ENCODE measurements at places on chromosomes 1 and 21. TPM values are rescaled to one million over a fixed set of nuclear protein-coding genes. Genes with fewer than 3 reads are reported as not detected.

DNA sequence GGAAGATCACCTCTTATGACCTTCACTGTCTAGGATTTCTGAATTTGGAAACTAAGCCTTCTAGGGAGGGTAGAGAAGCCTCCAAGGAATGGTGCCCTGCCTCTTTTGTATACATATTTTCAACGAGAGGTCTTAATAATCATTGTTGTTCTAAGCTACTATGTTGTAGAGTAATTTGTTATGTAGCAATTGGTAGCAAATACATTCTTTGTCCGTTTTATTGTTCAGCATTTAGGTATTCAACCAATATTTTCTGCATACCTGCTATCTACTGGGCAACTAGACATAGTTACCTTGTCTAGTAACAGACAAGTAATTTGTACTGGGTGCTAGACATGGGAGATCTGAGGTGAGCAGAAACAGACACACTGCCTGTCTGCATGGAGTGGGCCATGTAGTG is 20.8 kb upstream of the NCF2 start:
- DNase-seq: no peak

GRCh38 chr1:191876631-191877030 is 281.6 kb upstream of the RGS18 start:
- DNase-seq: no peak

DNA sequence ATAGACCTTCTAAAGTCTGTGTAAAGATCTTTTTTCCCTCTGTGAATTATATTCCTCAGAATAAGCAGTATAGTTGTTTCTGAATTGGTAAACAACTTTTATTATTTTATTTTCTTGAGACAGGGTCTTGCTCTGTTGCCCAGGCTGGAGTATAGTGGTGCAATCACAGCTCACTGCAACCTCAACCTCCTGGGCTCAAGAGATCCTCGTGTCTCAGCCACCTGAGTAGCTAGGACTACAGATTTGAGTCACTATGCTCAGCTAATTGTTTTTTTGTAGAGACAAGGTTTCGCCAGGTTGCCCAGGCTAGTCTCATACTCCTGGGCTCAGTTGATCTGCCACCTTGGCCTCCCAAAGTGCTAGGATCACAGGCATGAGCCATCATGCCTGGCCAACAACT is 26.6 kb upstream of the HMGN1 start:
- no peak for DNase-seq

DNA sequence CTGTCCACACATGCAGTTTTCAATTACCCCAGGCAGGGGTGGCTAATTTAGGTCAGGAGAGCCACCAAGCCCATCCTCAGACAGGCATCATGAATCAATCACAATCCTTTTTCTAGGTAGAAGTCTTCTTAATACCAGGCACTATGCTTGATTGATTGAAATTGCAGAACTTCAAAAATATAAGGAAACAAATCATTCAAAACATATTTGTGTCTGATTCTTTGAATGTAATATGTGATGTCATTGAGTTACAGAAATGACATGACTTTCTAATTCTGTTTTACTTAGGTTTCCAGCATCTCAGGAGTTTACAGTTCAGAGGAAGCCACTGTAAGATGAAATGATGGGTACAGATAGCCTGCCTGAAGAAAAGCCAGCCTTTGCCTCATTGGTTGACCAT is 26.7 kb downstream of the RXRG start:
- DNase-seq: no peak

DNA sequence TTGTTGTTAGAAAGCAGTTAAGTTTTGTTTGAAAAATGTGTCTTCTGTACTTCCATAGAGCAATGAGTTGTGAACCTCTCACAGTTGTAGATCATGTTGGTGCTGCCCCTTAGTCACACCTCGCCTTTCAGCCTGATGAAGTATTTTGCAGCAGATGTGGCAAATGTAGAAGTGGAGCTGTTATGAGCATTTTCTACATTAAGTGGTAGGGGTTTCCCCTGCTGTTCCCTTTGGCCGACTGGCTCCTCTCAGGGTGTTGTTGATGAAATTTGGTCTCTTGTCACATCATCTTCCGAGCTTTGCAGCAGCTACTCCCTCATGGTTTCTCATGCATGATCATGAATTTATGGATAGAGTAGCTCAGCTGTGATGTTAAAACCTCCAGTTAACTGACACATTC is 33.6 kb upstream of the DENND1B start:
- DNase-seq: no peak

DNA sequence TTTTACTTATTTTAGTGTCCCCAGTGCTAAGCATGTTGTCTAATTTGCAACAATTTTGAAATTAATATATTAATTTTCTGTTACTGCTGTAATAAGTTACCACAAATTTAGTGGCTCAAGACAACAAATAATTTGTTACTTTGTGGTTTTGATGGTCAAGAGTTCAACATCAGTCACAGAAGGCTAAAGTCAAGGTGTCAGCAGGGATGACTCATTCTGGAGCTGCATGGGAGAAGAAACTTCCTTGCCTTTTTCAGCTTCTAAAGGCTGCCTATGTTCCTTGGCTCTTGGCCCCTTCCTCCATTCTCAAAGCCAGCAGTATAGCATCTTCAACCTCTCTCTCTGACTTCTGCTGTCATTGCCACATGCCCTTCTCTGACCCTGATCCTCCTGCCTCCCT is 271.8 kb downstream of the HLX start:
- no peak for DNase-seq

DNA sequence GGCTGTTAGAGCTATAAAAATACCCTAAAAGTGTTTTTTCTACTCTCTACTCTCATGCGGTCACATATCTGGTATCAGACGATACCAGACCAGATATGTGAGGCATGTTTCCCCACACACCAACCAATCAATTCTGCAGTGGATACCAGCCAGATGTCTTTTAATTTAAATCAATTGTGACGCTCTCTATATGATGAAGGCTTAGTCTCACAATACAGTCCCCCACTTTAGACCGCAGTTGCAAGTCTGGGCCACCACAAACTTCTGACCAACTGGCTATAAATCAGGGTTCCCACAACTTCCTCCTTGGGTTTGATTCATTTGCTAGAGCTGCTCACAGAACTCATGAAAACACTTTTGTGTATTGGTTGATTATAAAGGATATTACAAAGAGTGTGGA is 586.1 kb upstream of the ZP4 start:
- no peak for DNase-seq

DNA sequence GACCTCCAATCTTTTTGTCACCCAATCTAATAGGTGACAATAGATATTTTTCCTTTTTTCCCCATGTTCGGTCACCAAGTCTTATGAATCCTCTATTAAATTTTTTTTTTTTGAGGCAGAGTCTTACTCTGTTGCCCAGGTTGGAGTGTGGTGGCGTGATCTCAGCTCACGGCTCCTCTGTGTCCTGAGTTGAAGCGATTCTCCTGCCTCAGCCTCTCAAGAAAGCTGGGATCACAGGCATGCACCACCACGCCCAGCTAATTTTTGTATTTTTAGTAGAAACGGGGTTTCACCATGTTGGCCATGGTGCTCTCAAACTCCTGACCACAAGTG is 42.5 kb upstream of the MTF1 start:
- DNase-seq: no peak

DNA sequence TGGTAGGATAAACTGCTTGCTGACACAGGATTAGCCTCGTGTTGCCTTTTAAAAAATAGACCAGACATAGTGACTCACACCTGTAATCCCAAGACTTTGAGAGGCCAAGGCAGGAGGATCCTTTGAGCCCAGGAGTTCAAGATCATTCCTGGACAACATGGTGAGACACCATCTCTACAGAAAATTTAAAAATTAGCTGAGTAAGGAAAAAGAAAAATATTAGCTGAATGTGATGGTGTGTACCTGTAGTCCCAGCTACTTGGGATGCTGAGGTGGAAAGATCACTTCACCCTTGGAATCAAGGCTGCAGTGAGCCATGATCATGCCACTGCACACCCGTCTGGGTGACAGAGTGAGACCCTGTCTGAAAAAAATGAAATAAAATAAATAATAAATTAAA is 82.0 kb downstream of the ETS2 start:
- no peak for DNase-seq

DNA sequence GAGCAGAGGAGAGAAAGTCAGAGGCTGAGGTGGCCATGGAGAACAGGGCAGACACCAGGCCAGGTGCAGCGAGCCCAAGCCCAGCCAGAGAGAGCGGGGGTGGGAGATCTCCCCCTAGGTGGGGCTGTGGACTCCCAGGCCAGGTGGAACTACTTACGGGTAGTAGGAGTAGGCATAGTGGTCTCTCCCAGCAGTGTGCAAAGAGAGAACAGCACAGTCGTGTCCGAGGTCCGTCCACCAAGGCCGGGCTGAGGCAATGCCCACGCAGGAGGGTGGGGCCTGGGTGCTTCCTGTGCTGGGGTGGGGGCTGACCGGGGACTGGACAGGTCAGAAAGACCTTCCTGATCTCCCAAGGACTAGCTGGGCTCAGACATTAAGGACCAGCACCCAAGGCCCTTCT is 263.7 kb downstream of the PTPRU start:
- DNase-seq: no peak

DNA sequence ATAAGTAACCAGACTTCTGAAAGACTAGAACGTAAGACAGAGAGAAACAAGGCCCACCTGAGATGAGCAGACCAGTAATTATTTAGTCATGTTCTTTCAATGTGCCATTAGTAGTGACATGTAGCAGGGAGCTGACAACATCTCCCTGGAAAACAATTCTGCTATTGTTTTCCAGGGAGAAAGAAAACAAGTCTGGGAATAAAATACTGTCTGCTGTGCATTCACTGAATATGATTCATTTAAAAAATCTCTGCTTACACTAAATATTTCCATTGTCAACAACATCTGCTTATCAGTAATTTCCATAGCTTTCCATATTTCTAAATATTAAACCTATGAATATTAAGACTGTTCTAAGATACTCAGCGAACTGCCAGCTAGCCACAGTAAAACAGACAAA is 80.0 kb downstream of the VCAM1 start:
- no peak for DNase-seq

- no peak for DNase-seq
Measured at GRCh38 chr1:107135463-107135862, 5.4 kb upstream of the NTNG1 start.

Gene CACHD1
- 10.6 TPM for polyA plus RNA-seq

Gene SLC66A1
- polyA plus RNA-seq: 9.3 TPM

Gene PSEN2
- polyA plus RNA-seq: 122 TPM

Gene ABCA4
- polyA plus RNA-seq: 0.59 TPM

Gene ADGRB2
- polyA plus RNA-seq: 13.6 TPM

Gene TSEN15
- 35.3 TPM for polyA plus RNA-seq

Gene IGSF3
- 22.1 TPM for polyA plus RNA-seq

Gene XCL2
- 0.27 TPM for polyA plus RNA-seq

Gene PGLYRP4
- polyA plus RNA-seq: not detected

Gene HSD3B2
- polyA plus RNA-seq: not detected
